ENCODE measurements at places on chromosomes 7 and 10.

DNA sequence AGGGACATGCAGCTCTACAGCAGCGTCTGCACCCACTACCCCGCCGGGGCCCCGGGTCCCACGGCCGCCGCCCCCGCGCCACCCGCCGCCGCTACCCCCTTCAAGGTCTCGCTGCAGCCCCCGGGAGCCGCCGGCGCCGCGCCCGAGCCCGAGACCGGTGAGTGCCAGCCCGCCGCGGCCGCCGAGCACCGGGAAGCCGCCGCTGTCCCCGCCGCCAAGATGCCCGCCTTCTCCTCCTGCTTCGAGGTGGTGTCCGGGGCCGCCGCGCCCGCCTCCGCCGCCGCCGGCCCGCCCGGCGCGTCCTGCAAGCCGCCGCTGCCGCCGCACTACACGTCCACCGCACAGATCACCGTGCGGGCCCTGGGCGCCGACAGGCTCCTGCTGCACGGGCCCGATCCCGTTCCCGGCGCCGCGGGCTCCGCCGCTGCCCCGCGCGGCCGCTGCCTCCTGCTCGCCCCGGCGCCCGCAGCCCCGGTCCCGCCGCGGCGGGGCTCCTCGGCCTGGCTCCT is 631 bp downstream of the OTUD1 start:
- no peak for DNase-seq

- DNase-seq: no peak
Observed at GRCh38 chr10:122490268-122490667, 28.9 kb downstream of the HTRA1 start.

- DNase-seq: no peak
Observed at GRCh38 chr7:27211084-27211446, 11.2 kb upstream of the HOXA13 start.

GRCh38 chr7:129514683-129515082 is 12.4 kb downstream of the SMKR1 start:
- no peak for DNase-seq

GRCh38 chr10:51082857-51083256 is 8.6 kb downstream of the PRKG1 start:
- DNase-seq: no peak

- DNase-seq: no peak
Observed at GRCh38 chr10:86415583-86415982, 49.0 kb upstream of the GRID1 start.

- DNase-seq: no peak
Observed at GRCh38 chr7:151571471-151571870, 51.8 kb upstream of the RHEB start.

GRCh38 chr7:26156451-26157420 is 4.7 kb downstream of the NFE2L3 start:
- no peak for DNase-seq

Measured in brain pericyte (primary cell).